Prostate gland (tissue), 2 donors: ENCODE measurements at places on chromosomes 7 and 10.

DNA sequence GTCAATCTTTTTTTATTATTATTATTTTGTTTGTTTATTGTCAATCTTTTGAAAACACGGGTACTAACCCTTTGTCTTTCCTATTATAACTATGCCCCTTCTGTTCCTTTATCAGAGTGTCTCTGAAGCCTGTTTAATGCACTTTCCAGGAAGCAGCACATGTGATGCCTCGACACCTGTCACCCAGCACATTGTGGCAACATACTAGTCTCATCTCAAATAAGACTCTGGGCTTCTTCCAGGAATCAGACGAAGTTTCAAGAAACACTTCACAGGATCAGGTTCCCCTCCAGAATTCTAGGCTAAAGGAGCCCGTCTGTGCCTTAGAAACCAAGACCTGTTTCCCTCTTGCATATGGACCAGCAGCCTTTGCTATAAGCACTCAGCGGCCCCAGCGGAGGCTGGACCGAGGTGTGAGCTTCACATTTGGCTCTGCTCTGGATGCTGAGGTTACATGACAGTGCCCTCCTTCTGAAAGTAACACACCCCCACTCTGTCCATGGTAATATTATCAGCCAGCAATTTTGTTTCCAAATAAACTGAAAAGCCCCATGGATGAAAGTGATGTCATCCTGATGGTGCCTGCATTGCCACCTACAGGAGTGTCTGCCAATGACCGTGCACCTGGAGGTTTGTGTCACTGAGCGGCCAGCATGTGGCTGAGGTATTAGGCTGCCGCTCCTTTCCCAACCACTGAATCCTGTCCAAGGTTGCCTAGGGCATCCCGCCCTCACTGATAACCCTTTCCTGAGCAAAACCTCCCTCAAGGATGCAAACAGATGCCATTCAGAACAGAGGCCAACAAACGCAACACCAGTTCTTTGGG, 38.1 kb downstream of the MKI67 start:
- DNase-seq = no peak

DNA sequence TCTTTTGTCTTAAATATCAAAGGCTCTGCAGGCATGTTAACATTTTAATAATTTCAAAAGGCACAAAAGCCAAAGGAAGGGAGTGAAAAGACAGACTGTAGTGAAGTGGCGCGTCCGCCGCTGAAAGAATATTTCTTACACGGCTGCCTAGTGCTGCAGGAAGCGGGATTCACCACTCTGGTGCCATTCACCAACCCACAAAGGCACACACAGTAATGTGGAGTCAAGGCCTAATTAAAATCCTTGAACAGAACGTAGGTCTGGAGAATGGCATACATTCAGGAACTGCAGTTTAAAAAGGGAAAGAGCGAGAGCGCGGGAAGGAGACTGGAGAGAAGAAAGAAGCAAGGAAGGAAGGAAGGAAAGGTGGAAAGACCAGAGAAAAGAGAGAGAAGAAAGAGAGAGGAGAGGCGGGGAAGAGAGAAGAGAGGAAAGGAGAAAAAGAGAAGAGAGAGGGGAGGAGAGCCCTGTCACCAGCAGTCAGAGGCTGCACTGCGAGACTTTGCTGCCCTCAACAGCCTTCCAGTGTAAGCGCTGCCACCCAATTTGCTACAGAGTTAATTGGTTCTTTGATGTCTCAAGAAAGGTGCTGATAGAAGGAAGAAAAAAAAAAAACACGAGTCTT, 554.0 kb downstream of the MDFIC start:
- DNase-seq = no peak

DNA sequence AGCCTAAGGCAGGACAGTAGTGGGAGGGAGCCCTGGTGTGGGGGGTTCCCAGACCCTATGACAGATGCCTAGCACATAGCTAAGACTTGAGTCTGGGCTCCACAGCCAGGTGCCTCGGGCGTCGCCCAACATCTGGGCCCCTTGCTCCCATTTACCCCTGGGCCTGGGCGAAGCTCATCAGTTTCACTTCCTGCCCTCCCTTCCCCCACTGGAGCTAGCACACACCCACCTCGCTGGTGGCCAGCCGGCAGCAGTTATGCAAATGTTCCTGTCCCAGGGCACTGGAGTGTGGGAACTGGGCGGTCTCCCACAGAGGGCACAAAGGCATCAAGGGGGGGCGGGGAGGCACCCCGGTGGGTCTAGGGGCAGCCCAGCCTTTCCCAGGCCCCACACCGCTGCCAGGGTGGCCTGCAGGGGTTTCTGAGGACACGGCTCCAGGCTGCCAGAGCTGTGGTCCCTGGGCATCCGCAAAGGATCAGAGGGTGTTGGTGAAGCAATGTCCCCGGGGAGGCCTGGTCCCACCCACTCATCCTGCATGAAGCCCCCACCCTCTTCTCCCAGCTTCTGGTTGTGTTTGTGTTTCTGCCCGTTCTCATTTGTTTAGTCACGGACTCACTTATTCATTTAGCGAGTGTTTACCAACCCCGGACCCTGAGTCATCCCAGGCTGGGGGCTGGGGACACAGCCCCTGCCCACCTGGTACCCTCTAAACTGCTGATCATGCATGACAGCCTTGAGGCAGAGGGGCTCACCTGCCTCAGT, 20.4 kb downstream of the SH2B2 start:
- peak; percentile 43 for DNase-seq

GRCh38 chr10:6173203-6173602, 29.5 kb upstream of the PFKFB3 start:
- no peak for DNase-seq

DNA sequence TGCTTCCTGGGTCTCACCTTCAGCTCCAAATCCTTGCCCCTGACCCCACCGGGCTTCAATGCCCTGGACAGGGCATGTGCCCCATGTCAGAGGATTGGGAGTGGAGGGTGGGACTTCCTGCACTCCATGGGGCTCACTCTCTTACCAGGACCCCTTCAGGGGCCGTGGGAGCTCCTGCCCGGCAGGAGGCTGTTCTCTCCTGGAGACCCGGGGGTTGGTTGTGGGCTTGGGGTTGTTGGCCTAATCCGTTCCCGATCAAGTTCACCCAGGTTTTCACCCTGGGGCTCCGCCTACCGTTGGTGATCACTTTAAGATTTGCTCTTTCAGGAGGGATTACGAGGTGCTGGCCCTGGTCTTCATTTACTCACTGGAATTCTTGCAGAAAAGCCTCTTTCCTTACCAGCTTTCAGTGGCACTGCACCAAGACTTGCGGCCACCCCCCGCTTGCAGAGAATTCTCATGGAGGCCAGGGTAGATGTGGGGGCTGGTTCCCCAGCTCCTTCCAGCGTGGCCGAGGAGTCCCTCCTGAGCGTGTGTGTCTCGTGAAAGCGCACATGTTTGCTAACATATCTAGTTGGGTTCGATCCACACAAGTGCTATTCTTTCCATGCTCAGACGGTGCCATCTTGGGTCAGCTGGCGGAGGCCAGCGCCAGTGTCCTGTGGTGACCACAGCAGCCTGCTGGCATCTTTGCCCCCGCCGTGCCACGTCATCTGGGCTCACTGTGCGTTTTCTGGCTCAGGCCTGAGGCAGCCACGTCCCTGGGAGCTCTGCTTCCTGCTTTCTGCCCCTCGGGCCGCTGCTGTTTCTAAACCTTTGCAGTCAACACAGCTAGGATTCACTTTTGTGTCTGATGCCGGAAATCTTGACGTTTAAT, 15.6 kb downstream of the PWWP2B start:
- no peak for DNase-seq

DNA sequence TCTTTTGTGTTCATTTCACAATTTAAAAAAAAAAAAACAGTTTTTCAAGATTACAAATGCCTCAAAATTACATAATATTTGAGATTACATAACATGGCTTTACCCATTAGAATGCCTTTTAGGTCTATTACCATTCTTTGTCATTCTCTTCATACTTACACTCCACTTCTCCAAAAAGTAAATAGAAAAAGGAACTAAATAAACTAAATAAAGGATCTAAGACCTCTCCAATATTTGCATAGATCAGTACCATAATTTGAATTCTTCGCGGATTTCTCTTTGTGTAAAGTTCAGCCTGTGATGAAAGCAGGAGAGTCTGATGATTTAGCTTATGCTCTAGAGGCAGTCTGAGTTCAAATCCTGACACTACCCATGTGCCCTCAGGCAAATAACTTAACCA, 56.4 kb upstream of the C1GALT1 start:
- DNase-seq = no peak

- no peak for DNase-seq
Measured at GRCh38 chr7:116231543-116231942, 21.2 kb downstream of the TES start.

DNA sequence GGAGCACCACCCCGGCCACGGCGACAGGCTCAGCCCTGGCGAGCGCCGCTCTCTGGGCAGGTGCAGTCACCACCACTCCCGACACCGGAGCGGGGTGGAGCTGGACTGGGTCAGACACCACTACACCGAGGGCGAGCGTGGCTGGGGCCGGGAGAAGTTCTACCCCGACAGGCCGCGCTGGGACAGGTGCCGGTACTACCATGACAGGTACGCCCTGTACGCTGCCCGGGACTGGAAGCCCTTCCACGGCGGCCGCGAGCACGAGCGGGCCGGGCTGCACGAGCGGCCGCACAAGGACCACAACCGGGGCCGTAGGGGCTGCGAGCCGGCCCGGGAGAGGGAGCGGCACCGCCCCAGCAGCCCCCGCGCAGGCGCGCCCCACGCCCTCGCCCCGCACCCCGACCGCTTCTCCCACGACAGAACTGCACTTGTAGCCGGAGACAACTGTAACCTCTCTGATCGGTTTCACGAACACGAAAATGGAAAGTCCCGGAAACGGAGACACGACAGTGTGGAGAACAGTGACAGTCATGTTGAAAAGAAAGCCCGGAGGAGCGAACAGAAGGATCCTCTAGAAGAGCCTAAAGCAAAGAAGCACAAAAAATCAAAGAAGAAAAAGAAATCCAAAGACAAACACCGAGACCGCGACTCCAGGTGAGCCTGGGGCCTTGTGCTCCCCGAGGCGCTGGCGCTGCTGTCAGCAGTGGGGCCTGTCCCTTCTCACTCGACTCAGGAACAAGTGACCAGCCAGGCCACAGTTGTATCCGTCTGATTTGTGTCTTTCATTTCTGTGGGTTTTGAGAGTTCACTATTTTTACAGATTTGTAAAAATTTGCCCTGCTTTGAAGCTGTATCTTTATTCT, 117.7 kb downstream of the CYTH3 start:
- DNase-seq = no peak
